Stimulated activated CD8-positive, alpha-beta memory T cell treated with anti-CD3 and anti-CD28 coated beads, Interleukin-4, amount 100 ng/mL, for 1 hour (primary cell): ENCODE measurements at places on chromosomes 2 and 18.

- no peak for DNase-seq
These were observed 145.4 kb upstream of the TWIST2 start for GRCh38 chr2:238702276-238703052.

DNA sequence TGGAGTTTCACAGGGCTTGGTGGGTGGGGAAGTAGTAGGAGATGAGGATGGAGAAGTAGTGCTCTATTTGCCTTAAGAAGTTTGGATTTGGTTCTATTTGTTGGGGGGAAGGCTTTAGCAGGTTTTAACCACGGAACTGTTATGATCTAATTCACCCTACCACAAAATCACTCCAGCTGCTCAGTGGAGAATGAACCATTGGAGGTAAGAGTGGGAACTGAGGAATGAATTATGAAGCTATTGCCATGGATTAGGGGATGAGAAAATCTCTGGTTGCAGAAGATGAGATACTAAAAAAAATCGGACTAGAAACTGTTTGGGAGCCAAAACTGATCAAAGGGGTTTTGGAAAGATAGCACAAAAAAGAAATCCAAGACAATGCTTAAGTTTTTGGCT is 488.9 kb downstream of the DLGAP1 start:
- no peak for DNase-seq

GRCh38 chr2:188776634-188777033 is 197.5 kb upstream of the COL3A1 start:
- no peak for DNase-seq

- no peak for DNase-seq
These were observed 923 bp downstream of the AMER3 start for GRCh38 chr2:130756053-130756873.

DNA sequence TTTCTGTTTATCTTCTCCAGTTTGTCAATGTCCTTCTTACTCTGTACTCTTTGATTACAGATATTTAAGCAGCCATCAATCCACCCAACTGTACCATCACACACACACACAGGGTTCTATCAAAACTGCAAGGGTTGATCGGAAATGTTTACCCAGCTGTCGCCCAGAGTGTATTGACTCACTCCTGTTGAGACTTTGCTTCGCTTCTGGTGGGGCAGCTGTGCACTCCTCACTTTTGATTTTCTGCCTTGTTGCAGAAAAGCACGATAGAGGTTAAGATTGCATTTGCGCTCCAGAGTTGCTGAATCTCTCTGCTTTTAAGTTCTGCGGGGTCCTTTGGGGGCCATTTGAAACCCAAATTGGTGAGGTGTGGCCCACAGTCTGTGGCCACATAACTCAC is 216.2 kb downstream of the SETBP1 start:
- DNase-seq, result no peak

GRCh38 chr18:78571831-78572347 is 407.7 kb upstream of the SALL3 start:
- no peak for DNase-seq

GRCh38 chr2:40359811-40360210 is 92.1 kb downstream of the SLC8A1 start:
- no peak for DNase-seq

- no peak for DNase-seq
These were observed 116.7 kb upstream of the NPAS2 start for GRCh38 chr2:100703213-100703612.

DNA sequence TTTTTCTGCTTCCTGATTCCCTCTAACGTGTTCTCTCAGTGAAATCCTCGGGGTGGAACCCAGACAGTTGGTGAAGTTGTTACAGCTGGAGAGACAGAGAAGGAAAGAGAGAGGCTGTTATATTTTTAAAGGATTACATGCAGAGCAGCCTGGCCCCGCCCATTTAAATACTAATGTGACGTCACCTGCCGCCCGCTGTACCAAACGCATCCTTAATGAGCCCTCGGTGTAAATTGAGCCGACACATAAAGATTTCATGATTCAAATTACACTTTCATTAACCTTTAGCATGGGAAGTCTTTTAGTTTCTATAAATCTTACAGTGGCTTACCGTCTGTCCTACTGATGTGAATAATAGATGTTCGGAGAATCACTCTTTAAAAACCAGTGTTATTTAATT is 164.0 kb upstream of the SIX3 start:
- no peak for DNase-seq

DNA sequence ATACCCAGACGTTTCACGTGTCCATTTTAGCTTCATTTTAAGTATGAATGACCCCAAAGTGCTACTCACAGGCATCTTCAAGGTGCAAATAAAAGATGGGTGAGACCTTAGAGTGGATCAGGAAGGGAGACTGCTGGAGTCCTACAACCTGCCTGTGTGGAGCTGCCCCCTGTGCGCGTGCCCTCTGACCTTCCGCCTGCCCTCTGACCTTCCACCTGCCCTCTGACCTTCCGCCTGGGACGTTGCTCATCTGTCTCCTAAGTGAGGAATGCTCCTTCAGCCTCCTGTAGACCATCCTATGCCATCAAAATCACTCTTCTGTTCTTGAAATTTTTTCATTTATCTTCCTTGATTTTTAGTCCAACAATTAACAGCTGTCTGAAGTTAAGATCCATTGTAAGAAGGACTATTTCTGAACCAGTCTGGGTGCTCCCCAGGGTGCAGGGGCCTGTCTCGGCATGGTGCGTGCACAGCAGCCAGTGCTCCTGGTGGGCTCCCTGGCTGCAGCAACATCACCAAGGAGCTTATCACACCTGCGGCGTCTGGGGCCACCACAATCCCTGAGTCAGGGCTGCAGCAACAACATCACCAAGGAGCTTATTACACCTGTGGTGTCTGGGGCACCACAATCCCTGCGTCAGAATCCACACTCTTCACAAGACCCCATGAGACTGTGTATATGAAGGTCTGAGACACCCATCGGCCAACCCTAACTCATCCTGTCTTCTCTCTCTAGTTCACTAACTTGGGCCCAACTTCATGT is 86.0 kb downstream of the TPO start:
- DNase-seq, result no peak

DNA sequence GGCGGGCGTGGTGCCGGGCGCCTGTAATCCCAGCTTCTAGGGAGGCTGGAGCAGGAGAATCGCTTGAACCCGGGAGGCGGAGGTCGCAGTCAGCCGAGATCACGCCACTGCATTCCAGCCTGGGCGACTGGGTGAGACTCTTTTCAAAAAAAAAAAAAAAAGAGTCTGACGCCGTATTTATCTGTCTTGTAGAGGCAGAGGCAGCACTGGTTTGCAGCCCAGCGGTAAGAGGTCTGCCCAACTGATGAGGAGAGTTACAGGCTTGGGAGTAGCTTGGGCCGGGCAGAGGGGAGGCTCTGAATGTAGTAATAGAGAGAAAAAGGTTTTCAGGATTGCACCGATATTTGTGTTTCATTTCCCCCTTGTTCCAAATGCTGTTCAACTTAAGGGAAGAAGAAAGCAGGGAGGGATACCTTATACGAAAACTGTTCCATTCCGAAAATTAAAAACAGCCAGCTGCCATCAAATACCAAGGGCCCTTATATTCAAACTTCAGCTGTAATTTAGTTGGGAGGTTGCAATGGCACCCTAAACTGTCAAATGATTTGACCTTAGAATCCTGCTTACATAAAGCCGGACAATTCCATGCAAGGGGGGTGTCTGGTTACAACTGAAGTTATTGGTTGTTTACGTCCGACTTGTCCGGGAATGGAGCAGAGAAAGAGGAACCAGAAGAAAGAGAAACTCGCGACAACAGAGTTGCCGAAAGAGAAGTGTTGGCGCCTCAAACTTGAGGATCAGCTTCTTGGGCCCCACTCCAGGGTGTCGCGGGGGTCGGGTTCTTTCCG is 9.2 kb upstream of the SP9 start:
- DNase-seq, result no peak
